SJSA1 (cell line): ENCODE measurements at places on chromosomes 5 and 9.
A peak's percentile ranks its signal among the peaks of the same experiment; 100 is the strongest.

GRCh38 chr9:124133727-124134126, 122.2 kb downstream of the LHX2 start:
- H3K27me3 ChIP-seq: no peaks in the 10 kb centered on the region
- H3K27ac ChIP-seq: no peak overlapping the region; the same call in 1 of the 2 replicates
- H3K4me3 ChIP-seq: no peak overlapping the region
- H3K36me3 ChIP-seq: no peaks in the 10 kb centered on the region
- DNase-seq: peak; percentile 62

- H3K4me3 ChIP-seq: no peak overlapping the region
- no peaks in the 10 kb centered on the region for H3K4me1 ChIP-seq
- no peak overlapping the region for H3K27ac ChIP-seq
- no peaks in the 10 kb centered on the region for H3K36me3 ChIP-seq
Measured at GRCh38 chr5:181076920-181077319, 36.9 kb downstream of the BTNL9 start.

DNA sequence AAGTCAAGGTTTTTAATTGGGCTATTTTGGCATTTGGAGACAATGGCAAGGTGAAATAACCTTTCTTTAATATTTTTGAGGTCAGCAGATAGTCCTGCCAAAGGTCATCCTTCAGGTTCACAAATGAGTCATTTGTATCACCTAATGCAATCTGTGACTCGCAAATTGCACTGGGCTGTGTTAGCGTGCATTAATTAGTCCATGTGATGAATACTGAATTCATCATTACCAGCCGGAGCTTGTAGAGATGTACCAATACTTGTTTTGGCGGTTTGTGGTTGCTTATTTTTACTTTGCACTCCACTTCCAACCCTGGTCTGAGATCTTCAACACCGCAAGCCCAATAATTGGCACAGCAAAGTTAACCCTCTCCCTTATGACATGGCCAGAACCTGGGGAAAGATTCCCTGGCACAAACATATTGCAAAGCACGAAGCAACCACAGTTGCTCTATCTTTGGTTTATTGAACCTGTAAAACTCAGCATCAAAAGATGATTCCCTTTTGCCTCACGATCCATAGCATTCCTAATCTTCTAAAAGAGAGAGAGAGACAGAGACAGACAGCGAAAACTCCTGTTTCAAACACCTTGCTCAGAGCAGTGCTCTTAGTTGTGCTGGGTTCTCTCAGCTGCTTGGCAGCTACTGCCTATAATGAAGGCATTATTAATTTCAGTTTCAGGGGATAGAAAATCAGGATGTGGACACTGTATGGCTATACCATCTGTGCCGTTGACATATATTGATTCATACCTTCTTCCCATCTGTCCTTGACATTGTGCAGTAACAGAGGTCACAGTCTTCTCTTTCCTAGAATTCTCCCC, 178.1 kb downstream of the EBF1 start:
- H3K27me3 ChIP-seq: no peaks in the 10 kb centered on the region
- no peaks in the 10 kb centered on the region for H3K36me3 ChIP-seq
- H3K4me1 ChIP-seq: no peaks in the 10 kb centered on the region
- H3K4me3 ChIP-seq: no peak overlapping the region

DNA sequence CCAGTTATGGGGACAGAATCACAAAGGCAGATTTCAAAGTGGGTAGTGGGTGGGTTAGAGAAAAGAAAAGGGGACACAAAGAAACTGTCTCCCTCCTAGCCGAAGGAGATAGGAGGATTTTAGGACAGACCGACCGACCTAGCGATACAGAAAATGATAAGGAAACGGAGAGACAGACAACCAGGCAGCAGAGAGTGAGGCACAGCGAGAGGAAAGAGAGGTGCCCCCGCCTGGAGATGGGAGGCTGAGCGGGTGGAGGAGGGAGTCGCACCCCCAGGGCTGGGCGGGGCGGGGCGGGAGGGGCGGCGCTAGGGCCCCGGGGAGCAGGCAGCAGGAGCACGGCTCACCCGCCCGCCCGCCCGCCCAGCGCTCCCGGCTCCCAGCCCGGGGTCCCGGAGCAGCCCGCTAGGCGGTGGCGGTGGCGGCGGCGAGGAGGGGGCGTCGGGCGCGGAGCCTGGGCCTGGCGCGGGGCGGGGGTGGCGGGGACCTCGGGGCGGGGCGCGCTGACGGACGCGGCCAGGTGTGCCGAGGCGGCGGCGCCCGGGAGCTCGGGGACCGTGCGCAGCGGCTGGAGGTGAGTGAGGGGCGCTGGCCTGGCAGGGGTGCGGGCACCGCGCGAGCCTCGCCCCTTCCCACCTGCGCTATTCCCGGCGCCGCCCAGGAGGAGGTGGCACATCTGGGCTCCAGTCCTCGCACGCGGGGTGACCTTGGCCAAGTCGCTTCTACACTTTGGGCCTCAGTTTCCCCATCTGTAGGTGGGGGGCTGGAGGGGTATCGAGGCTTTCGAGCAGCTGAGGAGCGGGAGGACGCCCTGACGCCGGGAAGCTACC, 15.9 kb upstream of the SYNPO start:
- no peak for DNase-seq
- H3K36me3 ChIP-seq: 0 out of 2 replicates have a peak, but pooled peaks cover 3% of the 10 kb centered on the region
- no peak overlapping the region for H3K27ac ChIP-seq
- peaks cover 74% of the 10 kb centered on the region for H3K4me1 ChIP-seq

- H3K27me3 ChIP-seq: no peaks in the 10 kb centered on the region
- peak; percentile 27 for DNase-seq
- peak overlapping the region; percentile 95 for H3K27ac ChIP-seq
- peaks cover 48% of the 10 kb centered on the region for H3K4me1 ChIP-seq
Measured at GRCh38 chr5:132498686-132499271, 8.2 kb upstream of the IRF1 start.

DNA sequence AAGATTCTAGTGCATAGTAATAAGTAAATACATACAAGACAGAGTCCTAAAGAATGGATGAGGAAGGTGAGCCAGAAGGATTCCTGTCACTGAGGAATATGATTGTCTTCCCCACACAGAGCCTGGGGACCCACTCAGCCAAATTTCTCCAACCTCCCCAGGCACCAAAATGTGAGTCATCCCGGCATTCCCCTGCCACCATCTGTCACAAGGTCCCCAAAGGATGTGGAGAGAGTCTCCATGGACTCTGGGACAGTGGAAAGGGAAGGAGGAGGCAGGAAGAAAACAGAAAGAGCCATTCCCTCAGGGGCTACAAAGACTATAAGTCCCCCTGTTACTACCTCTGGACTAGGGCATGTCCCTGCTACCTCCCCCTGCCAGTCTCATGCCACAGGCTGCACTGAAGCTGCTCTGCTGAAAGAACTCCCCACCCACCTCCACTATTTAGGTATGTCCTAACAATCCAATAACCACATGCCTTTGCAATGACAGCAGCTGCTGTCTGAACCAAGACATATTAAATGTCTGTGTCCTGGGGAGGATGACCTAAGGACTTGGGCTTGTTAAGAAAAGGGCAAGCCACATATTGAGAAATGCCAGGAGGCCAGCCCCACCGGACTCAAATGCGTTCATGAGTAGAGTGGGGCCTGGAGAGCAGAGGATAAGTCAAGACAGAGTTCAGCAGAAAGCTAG, 10.7 kb upstream of the OR5C1 start:
- no peaks in the 10 kb centered on the region for H3K27me3 ChIP-seq
- peaks cover 6% of the 10 kb centered on the region for H3K4me1 ChIP-seq
- no peaks in the 10 kb centered on the region for H3K36me3 ChIP-seq
- no peak overlapping the region for H3K27ac ChIP-seq
